Activated CD4-positive, alpha-beta memory T cell treated with anti-CD3 and anti-CD28 coated beads, Interleukin-2, amount 10 ng/mL, durations not matched to agents 7 days and 5 days (primary cell): ENCODE measurements at places on chromosomes 13 and 19.

DNA sequence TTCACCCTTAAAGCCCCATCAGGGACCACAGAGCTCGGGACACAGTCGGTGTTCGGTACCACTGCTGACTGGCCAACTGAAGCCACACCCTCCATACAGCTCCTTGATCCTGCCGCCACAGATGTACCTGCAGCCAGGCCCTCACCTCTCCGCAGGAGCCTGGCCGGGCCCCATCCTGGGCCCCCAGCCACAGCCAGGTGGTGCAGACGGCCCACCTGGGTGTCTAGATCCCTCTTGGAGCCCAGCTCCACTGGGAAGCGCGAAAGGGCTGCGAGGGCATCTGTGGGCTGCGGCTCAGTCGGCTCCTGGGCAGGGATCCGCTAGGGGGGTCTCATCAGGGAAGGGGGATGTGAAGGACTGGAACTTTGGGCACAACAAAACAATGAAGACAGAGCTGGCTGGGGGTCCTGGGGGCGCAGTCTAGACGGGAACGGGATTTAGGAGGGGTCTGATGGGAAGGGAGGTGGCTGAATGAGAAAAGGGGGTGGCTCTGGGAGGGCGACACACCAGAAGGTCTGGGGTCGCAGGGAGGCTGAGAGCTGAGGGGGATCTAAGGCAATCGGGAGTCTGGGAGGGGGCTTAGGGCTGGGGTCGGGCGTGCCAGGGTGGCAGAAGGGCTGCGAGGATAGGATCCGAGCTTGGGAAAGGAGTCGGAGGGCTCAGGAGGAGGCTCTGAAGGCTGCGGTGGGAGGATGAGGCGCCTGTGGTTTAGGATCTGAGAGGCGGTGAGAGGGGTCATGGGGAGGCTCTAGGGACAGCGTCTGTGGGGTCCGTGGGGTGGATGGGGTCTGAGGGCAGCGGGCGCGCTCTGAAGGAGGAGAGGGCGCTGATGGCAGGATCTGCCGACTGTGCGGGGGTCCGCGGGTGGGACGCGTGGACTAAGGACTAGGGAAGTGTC is 15.8 kb downstream of the PRODH2 start:
- no peak for DNase-seq

DNA sequence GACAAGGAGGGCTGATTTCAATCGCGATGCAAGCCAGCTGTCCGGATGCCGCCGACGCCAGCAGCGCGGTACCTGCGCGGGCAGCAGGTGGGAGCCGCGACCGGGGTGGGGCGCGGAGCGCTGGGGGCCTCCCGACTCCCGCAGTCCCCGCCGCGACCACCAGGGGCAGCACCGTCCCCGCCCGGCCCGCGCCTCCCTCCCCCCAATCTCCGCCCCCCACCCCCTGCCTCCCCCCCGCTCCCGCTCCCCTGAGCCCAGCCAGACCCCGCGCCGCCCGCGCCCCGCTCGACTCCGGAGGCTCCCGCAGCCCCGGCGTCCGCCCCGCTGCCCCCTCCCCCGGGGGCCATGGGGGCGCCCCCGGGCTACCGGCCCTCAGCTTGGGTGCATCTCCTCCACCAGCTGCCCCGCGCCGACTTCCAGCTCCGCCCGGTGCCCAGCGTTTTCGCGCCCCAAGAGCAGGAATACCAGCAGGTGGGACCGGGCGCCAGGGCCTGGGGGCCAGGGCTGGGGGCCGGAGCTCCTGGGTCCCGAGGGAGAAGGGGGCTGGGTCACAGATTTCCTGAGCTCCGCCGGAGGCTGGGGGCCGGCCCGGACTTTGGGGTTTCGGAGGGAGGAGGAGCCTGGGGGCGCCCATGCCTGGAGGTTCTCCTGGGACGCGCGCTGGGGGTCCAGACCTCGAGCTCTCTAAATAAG is at the start of gene TTYH1:
Gene TTYH1, plus strand, starts transcription at position 257 of the 693 bp plus-strand sequence. Its CDS starts 89 bp downstream, at position 346.
- no peak for DNase-seq

DNA sequence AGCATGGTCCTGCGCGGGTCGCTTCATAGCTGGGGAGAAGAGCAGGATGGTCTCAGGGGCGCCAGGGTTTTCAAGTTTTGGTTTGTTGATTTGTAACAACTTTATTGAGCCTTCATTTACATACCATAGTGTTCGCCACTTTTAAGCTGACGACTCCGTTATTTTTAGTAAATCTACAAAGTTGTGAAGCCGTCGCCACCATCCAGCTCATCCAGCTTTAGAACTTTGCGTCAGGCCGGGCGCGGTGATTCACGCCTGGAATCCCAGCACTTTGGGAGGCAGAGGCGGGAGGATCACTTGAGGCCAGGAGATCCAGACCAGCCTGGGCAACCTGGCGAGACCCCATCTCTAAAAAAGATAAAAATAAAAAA is 404 bp downstream of the C19orf44 start:
- DNase-seq, result no peak

- DNase-seq, result no peak
Observed at GRCh38 chr19:46357846-46358583, 11.1 kb downstream of the PPP5C start.

DNA sequence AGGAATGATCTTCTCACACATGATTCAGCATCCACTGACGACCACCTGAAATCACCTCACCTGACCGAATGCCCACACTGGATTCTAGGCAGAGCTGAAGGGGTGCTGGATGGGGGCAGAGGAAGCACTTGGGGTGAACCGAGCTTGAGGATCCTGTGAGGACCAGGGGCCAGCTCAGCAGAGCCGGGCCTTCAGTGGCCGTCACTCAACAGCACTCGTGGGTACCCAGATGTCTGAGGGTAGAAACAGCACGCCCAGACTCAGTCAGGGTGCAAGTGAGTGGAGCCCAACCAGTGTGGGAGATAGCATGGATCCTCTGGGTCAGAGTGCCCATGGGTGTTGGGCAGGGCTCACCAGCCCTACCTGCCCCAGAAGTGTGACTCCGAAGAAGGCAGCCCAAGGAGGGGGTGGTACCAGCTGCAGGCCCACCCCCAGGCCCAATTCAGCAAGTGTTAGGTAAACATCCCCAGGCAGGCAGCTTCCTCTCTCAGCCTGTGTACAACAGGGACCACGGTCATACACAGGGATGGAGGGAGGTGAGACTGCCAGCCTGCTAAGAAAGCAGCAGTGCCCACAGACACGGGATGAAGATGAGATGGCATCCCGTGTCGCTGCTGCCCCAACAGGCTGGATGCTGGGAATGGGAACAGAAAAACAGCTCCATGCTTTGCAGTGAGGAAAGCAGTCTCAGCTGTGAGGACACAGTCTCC is 16.6 kb downstream of the GJA3 start:
- peak; percentile 13 for DNase-seq

DNA sequence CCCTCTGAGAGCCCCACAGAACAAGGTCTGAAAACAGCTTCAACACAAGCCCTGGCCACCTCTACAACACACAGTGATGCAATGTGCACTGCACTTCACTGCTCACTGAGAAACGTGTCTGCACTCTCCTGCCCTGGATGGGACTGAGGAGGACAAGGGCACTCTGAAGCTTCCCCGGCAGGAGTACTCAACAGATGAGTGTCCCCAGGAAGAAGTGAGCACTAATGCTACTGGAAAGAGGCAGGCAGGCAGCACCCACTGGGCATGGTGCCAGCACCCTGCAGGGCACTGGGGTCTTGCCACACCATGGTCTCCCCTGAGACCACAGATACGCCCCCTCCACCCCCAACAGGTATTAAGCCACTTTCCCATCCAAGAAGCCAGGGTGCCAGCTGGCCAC is 17.7 kb upstream of the SLC35E1 start:
- DNase-seq, result no peak

DNA sequence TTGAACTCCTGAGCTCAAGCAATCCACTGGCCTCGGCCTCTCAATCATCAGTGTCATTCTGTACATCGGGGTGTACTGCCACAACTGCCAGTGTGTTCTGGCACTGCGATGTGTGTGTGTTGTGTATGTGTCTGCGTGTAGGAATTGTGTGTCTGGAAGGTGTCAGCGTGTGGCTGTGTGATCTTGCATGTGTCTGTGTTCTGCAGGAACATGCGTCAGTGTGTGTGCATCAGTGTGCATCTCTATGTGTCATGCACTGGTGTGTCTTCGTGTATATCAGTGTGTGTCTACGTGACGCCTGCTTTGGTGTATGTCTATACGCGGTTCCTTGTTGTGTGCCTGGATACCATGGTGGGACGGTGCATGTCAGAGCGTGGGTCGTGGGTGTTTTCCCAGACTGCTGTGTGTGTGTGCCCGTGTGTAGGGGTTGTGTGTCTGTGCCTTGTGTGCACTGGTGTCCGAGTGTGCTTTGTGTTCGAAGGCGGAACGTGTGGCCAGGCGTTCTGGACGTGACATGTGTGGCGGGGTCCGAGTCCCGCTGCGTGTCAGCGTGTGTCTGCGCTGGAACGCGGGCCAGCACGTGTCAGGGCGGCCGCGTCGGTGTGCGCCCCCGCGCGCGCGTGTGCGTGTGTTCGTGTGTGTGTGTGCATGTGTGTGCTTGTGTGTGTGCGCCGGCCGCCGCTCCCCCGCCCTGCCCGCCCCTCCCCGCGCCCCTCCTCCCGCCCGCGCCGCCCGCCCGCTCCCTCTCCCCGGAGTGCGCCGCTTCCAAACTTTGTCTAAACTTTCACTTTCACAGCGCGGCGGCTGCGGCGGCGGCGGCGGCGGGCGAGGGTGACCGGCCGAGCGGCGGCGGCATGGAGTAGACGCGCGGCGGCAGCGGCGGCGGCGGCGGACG is at the start of gene NFIX:
Gene NFIX, plus strand, starts transcription at position 775 of the 895 bp plus-strand sequence. CDS start 363 bp downstream, outside the sequence.
- peak; percentile 46 for DNase-seq

GRCh38 chr19:6425732-6426620 is 1.4 kb upstream of the KHSRP start:
- no peak for DNase-seq

GRCh38 chr13:110463871-110464510 is 97.5 kb downstream of the RAB20 start:
- DNase-seq, result no peak

- no peak for DNase-seq
Observed at GRCh38 chr13:41048640-41049039, 12.7 kb upstream of the WBP4 start.

GRCh38 chr13:71632721-71633120 is 234.3 kb downstream of the DACH1 start:
- DNase-seq, result no peak

DNA sequence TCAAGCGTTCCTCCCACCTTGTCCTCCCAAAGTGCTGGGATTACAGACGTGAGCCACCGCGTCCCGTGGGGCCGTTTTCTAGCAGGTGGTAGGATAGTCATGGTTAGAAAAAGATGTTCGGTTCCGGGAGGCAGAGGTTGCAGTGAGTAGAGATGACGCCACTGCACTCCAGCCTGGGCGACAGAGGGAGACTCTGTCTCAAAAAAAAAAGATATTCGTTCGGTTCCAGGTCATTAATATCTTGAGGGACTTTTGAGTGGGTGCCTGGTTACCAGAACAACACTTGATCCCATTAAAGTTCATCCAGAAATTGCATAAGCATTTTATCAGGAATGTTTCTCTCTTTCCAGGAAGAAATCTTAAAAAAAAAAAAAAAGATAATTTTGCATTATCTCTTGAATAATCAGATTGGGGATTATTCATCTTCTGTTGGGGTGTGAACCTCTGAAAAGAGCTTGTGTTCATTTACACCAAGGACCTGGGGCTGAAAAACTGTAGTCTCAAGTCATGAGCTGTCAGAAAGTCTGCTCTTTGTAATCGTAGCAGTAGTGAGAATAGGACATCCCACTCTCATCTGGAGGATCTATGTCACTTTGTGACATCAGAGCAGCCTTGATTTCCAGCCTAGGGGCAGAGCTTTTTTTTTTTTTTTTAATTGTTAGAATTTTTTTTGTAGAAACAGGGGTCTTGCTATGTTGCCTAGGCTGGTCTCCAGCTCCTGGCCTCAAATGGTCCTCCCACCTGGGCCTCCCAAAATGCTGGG is 1.0 kb upstream of the ETHE1 start:
- DNase-seq, result no peak

GRCh38 chr13:37068962-37069361 is 9.5 kb upstream of the SUPT20H start:
- DNase-seq, result no peak

- DNase-seq, result no peak
Observed at GRCh38 chr19:51219307-51219706, 5.6 kb upstream of the CD33 start.

GRCh38 chr13:112839356-112840105 is 129.5 kb upstream of the MCF2L start:
- DNase-seq, result no peak

- DNase-seq, result no peak
Observed at GRCh38 chr13:32989942-32990341, 26.3 kb upstream of the KL start.

GRCh38 chr13:113488283-113488682 is 2.2 kb downstream of the DCUN1D2 start:
- no peak for DNase-seq

DNA sequence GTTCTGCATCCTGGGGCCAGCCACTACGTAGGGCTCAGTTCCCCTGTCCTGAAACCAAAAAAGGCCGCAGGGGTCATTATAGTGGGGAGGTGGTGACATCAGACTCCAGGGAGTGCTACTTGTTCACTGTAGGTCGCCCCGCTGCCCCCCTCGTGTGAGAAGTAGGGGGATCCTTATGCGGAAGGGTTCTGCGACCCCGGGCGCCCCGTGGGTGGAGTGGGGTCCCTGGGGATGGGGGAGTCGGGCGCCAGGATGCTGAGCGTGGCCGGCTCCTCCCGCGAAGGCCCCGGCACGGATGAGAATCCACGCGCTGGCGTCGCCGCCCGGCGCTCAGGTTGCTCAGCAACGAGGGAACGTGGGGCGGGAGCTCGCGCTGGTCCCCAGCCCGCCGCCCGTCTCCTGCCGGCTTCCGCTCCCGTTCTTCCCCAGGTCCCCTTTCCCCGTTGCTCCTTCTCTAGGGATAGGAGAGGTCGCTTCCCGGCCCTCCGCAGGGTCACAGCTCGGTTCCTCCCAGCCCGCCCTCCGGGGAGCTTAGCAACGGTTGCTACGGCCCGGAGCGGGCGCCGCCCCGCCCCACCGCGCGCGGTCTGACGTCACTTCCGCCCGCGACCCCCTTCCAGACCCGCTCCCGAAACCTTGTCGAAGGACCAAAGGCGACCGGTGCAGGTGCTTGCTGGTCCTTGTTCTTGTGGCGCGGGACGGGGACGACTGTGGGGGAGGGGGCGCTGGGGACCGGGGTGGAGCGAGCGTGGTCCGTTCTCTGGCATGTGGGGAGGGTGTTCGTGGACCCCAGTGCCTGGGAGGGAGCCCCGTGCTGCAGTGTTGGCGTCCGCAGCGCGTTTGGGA is at the start of gene NAT14:
Gene NAT14, plus strand, starts transcription at position 596 of the 846 bp plus-strand sequence. CDS start 521 bp downstream, outside the sequence.
- peak; percentile 66 for DNase-seq

- no peak for DNase-seq
Observed at GRCh38 chr19:34962687-34963572, 1.1 kb downstream of the ZNF792 start.

GRCh38 chr13:49022472-49023144 is 46.9 kb downstream of the FNDC3A start:
- no peak for DNase-seq

GRCh38 chr19:3563709-3564524 is 6.5 kb upstream of the MFSD12 start:
- no peak for DNase-seq

GRCh38 chr19:47509170-47509847 is 5.6 kb downstream of the NAPA start:
- no peak for DNase-seq

DNA sequence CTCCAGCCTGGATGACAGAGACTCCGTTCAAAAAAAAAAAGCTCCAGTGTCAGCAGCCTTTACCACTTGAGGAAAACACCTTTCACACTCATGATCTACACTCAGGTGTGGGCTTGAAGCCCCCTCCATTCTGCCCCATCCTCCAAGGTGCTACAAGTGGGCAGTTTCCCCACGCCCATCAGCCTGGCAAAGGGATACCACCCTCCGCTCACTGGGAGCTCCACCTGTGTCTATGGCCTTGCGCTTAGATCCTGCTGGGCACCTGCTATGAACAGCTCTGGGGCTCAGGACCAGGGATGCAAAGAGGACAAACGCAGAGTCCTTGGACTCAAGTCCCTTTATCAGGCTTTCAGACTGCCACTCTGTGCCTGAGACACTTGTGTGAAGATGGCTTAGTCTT is 127.8 kb downstream of the CRYL1 start:
- no peak for DNase-seq

GRCh38 chr13:100733261-100733660 is 58.7 kb upstream of the TMTC4 start:
- no peak for DNase-seq
